ENCODE measurements at places on chromosomes 2 and 18.
A peak's percentile ranks its signal among the peaks of the same experiment; 100 is the strongest.

GRCh38 chr2:94970353-94970752 is 55.2 kb upstream of the MAL start:
- no peak for DNase-seq

DNA sequence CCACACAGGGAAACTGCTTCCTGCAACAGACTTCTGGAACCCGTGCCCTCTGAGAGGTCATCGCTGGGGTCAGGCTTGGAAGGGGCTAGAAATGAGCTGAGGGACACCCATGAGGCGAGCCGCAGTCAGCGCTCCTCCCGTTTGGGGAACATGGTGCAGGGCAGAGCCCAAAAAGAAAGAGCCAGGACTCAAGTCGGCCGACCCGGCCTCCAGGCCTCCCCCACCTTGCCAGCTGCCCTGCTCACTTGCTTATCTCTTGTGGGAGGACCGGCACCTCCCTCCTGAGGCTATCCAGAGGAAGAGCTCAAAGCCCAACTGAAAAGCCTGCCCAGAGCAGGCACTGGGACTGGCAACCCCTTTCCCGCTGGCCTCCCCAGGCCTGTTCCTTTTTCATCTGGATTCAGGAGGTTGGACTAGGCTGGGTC is 43.6 kb downstream of the SCTR start:
- DNase-seq, result no peak

GRCh38 chr2:46576875-46577274 is 97.5 kb downstream of the TMEM247 start:
- no peak for DNase-seq

DNA sequence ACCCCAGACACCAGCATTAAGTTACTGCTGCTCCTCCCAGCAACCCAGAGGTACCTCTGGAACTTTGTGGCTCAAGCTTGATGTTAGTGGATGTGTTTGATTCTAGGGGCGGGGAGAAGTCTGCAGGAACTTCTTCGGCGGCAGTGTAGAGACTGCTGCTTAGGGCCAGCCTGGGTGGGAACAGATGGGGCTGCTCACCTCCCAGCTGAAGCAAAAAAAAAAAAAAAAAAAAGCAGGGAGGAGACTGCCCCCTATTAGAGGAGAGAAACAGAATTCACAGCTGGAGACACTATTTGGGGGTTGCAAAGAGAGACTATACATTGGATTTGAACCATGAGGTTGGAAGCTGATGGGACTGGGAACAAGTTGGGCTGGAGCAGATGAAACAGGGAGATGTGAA is 28.6 kb upstream of the FAM136A start:
- no peak for DNase-seq

DNA sequence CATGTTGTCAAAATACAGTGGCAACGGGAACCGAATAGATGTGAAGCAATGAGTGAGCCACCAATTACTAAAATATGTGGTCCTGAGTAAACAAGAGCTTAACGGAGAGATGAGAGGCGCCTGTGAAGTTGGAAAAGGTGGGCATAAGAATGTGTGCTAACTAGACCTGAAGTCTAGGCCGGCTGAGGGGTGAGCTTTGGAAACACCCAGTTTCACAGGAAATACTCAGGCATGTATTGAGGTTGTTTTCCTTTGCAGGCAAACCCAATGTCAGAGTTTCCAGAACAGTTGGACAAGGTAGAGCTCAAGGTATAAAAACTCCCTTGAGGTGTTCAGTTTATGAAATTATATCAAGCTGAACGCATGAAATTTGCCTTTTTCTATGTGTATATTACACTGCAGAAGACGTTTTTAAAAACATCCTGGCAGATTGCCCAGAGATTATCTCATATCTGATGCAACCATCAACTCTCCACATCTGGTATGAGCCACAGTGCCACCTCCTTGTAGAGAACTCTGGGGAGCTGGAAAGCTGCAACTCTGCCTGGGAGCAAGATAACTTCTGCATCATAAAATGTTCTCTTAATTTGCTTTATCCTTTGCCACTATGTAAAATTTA is 3.9 kb upstream of the WDSUB1 start:
- DNase-seq, result no peak

- DNase-seq, result no peak
Measured at GRCh38 chr2:172927641-172928357, 147.8 kb upstream of the MAP3K20 start.

DNA sequence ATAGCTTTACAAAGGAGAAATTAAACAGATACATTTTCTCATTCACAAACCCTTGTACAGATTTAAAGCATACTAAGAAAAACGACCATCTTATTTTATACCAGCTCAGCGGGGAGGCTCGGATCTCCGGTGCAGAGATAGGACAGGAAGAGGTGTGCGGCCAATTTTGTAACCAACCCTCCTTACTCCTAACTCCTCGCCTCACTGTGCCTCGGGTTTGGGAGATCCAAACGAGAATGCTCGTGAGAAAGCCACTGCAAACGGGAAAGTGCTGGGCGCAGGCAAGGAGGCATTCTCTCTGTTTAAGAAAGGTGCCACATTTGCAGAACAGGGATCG is 1.2 kb downstream of the KDSR start:
- no peak for DNase-seq

DNA sequence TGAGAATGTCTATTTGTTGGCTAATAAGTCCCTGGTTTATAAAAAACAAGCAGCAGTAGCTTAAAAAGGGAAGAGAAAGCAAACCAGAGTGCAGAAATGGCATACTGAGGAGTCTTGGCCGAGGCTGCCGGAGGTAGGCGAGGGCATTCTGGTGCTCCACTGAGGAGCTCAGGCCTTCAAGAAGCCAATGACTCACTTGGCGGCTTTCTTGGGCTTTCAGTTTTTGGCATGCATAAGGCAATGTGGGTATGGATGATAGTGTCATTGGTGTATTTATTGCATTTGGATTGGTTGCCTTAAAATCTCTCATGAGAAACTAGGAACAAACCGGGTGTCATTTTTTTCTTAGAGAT is 119.6 kb upstream of the ARL5A start:
- no peak for DNase-seq

GRCh38 chr18:76565238-76566173 is 70.5 kb upstream of the ZNF516 start:
- peak; percentile 11 for DNase-seq

DNA sequence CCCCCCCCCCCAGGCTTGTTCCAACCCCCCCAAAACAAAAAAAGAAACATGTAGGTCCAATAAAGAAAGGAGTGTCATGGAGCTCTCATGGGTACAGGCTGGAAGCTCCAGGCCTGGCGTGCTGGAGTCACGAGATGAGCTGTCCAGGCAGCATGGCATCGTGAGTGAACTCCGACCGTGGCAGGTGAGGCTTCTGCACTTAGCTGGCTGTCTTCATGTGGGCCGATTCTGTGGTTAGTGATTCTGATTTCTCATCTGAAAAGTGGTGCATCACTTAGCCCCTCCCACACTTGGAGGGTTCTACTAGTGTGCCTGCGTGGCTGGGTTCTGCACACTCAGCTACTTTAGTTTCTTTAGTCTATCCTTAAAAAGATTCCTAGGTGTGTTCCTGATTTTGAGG is 126.4 kb upstream of the MGAT5 start:
- no peak for DNase-seq

GRCh38 chr18:48987821-48988220 is 37.1 kb upstream of the SMAD7 start:
- DNase-seq, result no peak

- DNase-seq, result no peak
Measured at GRCh38 chr2:61074100-61074499, 8.4 kb downstream of the SANBR start.

DNA sequence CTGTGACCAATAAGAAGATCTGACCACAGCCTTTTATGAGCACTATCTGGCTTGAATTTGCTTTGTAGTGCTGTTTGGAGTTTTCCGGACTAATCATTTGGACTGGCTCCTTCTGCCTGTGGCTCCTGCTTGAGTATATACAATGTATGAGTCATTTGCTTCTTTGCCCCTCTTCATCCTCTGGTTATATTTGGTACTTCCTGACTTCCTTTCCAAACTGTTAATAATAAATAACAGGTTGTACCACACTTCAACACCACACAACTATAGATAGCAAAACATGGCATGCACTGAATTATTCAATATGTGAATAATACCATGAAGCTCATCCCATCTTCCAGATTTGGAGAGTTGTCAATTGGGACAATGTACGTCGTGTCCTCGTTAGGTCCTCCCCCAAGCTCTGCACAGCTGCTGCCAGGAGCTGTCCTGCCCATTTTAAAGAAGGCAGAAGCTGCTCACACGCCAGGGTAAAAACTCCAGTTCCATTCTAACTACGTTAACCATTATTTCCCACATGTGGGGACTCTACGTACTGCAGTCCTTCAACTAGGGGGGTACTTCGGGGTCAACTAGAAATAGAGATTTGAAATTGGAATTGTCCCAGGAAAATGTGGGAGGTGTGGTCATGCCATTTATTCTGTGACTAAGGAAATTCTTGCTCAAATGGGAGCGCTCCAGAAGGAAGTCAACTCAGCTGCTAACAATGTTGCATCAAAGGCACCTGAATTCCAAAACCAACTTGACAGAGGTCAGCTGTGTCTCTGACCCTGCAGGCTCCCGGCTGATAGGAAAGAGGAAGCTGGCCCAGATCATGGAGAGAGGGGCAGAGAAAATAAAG is 38.1 kb downstream of the ST8SIA5 start:
- DNase-seq, result no peak

All from T1000 (cell line).